ENCODE measurements at places on chromosomes 11 and 22.

DNA sequence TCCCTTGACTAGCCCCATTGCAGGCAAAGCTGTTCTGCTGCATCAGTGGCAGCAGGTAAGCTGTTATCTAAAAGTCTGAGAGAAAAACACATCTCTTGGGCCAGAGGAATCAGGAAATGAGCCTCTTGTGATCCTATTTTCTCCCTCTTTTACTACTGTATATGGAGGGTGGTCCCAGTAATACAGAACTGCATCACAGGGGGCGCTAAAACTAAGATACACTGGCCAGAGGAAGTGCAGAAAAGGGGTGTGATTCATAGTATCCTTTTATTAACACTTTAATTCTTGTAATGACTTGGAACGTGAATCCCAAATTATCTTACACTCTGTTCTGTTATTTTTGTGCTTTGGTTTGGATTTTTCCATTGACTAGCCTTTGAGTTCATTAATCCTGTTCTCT is 8.8 kb upstream of the MED17 start:
- DNase-seq = no peak

DNA sequence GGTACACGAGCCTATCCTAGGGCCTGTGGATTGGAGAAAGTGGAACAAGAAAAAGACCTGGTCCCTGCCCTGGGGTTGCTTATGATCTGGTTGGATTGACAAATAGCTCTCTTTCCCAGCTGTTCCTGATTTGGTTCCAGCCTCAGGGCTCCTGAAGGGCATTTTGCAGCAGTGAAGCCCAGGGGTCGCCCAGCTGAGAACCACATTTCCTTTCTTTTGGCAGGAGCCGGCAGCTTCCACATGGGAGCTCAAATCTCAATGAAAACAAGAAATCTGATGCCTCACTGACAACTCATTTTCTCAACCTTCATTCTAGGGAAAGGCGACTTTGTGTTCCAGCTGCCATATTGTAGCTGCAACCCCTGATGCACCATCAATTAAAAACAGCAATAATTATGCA is 140.6 kb upstream of the CADM1 start:
- DNase-seq = no peak

DNA sequence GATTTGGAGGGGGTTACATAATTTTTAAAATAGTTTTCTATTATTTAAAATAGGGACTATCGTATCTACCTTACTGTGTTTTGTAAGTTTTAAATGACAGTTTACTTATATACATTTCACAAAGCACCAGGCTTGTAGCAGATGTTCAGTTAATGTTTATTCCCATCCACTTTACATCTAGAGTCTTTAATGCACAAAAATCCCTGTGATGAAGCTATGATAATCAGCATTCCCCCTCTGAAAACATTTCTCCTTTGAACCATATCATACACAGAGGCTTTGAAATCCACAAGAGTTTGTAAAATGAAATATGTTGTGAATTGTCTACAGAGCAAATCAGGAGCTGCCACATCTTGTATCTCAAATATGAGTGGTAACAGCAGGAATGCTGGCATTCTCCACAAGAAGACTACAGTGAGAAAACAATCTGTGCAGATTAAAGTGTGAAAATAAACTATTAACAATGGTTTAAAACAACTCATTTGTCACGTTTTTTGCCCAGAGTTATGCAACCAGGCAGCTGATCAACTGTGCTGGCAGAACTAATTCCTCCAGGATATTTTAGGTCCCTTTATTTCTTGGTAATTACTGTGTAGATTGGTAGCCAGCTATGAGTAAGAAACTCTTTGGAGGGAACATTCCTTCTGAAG is 699.1 kb upstream of the ARHGAP42 start:
- no peak for DNase-seq

- no peak for DNase-seq
These were observed 32.2 kb upstream of the SESN3 start for GRCh38 chr11:95262994-95263765.

GRCh38 chr22:32905400-32905799 is 103.9 kb downstream of the TIMP3 start:
- no peak for DNase-seq

GRCh38 chr22:33400061-33400840 is 342.1 kb upstream of the SYN3 start:
- no peak for DNase-seq

DNA sequence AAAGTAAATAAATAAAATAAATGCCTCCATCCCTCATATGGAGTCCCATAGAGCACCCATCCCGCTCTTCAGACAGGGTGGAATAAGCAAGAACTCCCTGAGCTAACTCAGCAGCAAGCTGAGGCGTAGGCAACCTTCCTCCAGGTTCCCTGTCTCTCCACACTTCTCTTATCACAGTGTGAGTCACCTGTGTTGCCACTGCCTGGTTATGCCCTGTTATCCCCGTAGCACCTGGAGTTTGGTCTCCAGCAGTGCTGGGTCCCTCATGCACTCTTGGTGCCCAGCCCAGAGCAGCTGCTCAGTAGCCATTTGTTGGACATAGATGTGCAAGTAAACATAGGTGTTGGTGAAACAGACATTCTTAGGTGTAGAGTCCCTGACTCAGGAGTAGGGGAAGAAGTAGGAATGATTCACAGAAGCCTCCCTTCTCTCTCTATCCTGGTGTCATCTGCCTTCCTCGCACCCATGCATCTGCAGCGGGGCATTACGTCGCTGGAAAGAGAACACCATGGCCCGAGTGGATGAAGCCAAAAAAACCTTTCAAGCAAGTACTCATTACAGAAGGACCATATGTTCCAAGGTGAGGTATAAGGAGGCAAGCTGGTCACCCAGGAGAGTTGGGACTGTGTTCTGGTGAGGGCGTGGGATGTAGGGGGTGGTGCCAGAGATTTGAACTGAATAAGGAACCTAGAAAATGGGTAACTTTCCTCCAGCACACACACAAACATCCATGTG is 56.0 kb downstream of the PISD start:
- DNase-seq = no peak

DNA sequence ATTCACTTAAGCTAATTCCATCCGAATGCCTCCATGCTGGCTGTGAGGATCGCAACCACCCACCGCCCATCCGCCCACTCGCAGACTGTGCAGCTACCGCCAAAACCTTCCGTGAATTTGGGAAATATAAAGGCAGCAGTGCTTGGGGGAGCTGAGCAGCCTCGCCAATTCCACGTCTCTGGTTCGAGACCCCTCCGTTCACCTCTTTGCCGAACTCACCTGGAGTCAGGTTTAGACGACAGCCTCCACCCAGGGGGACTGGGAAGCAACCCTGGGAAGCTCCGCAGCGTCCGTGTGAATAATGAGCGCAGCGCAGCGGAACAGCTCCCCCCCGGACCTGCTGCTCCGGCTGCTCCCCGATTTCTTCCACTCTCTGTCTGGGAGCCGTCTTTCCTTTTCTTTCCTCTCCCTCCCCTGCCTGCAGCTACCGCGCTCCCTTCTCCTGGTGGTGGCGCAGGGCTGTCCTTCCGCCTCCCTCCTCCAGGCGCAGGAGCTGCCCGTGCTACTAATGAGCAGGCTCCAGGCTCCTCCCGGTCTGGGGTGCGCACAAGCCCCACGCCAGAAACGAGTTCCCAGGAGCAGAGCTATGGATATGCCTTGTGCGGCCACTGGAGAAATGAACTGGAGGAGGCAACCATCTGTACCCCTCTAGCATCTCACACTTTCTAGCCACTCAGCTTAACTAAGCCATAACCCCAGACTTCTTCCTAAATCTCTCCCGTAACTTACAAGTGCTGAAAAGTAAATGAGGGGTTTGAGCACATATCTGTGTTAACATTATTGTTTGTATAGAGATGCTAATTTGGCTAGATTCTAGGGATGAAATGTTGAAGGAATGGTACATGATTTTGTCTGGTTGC is 107.3 kb downstream of the XKR3 start:
- DNase-seq = no peak

DNA sequence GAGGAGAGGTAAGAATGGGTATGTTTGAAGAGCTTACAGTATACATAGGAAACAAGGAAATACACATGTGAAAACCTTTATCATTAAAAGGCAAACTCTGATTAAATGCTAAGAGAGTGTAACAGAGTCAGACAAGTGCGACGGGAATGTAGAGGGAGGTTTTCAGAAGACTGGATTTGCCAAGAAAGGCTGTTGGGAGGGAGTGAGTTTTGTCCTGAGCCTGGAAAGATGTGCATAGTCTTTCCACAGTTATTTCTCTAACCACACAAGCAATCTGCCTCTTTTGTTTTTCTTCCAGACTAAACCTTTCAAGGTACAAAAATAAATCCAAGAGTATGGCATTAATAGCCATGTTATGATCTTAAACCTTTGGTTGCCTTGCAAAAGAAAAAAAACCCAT is 170.9 kb downstream of the KIRREL3 start:
- no peak for DNase-seq

DNA sequence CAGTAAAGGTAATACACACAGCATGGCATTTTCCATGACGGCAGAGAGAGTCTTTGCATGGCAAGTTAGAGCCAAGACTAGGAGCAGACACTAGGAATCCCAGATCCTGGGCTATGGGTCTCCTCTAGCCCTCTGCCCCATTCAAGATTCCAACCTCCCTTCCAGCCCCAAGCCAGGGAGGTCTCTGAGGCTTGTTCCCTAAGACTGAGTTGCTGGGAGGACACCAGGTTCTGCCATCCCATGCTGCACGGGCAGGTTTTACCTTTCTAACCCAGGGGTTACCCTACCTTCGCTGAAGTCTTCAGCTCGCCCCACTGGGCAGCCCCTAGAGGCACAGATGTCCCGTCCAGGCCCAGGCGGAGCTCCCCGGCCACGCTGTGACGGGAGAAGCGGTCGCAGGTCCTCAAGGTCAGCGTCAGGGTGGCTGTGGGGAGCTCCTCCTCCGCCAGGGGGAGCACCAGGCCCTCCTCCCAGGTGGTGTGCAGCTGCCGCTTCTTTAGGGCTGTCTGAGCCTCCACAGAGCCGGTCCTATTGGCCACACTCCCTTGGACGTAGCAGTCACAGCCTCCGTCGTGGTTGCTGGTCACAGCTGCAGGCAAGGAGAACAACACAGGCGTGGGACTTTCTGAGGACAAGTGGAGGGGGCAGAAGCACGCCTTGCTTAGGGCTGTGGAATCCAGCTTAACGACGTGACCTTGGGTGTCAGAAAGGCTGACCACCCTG is 33.8 kb downstream of the SYT13 start:
- DNase-seq = peak; percentile 10

DNA sequence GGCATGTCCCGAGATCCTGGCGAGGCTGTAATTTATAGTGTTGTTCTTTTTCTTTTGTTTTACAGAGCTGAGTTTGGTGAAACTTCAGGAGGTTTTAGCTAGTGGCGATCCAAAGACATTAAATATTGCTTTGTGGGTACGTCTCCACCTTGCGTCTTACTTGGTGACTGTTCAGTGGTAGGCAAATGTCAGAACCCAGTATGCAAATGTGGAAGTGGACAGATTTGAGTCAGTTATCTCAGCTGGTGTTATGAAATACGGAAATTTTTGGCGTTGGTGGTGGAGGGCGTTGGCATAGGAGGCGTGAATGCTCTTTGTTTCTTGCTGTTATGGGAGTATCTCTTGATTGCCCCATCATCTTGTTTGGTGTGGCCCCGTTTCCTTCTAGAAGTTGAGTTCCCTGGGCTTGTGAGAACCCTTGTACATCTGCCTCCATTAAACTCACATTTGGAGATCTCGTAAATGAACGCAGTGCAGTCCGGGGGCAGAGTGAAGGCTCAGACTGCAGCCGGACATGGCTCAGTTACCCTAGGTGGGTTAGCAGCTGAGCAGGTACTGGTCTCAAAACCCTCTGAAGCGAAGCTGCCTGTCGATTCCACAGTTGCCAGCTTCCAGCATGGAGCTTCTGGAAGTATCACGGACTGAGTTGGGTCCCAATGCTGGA is 39.9 kb downstream of the PTPRJ start:
- peak; percentile 58 for DNase-seq

DNA sequence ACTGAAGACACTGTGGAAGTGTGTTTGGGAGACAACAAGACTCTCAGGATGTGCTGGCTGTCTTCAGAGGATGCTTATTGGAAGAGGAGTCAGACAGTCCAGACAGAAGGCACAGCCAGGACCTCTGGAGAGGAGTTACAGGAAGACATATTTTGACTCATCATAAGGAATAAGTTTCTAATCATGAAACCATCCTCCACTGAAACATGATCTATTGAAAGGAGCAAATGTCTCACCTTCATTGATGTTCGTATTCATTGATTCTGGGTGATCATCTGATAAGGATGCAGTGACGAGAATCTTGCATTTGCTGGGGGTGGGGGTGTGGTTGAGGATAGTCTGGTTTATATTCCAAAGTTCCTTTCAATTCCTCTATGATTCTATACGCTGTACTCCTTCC is 2.5 kb upstream of the CXCR5 start:
- no peak for DNase-seq

- DNase-seq = peak; percentile 52
These were observed 25.3 kb downstream of the DUSP8 start for GRCh38 chr11:1546536-1547466.

GRCh38 chr11:113022262-113022661 is 61.0 kb downstream of the NCAM1 start:
- no peak for DNase-seq

- no peak for DNase-seq
These were observed 526 bp upstream of the PNPLA5 start for GRCh38 chr22:43892183-43892894.

- DNase-seq = no peak
These were observed 86.1 kb upstream of the PARVA start for GRCh38 chr11:12291313-12291712.

DNA sequence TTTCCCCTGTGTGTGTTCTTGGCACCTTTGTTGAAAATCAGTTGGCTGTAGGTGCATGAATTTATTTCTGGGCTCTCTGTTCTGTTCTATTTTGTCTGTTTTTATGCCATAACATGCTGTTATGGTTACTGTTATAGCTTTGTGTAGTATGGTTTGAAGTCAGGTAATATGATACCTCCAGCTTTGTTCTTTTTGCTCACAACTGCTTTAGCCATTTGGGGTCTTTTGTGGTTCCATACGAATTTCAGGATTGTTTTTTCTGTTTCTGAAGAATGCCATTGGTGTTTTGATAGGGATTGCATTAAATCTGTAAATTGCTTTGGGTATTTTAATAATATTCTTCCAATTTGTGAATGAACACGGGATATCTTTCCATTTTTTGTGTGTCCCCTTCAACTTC is 4.7 kb downstream of the PEX26 start:
- no peak for DNase-seq

GRCh38 chr11:68838572-68838964 is 3.1 kb downstream of the CPT1A start:
- DNase-seq = peak; percentile 48

GRCh38 chr11:47161134-47161854 is 15.4 kb downstream of the ARFGAP2 start:
- peak; percentile 62 for DNase-seq

GRCh38 chr11:11430431-11430830 is 77.4 kb upstream of the CSNK2A3 start:
- no peak for DNase-seq

GRCh38 chr22:35727436-35727835 is 9.8 kb downstream of the APOL5 start:
- DNase-seq = no peak

DNA sequence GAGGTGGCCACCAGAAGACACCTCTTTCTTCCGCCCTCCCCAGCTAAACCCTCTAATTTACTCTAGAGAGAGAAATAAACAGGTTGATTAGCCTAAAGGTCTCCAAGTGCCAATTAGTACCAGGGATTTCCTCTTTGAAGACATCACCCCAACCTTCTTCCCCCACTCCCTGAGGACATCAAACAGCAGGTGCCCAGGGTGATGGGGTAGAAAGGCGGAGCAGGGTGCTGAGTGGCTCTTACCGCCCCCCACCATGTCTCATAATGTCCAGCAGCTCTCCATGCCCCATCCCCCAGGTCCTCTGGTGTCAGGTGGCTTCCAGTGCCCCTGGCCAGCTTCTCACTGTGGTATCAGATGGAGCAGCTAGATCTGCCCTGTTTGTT is 5.3 kb upstream of the GNAZ start:
- DNase-seq = no peak

GRCh38 chr11:9076046-9076445 is 15.4 kb downstream of the SCUBE2 start:
- no peak for DNase-seq

Data from stimulated activated naive CD8-positive, alpha-beta T cell treated with anti-CD3 and anti-CD28 coated beads, Interleukin-15, amount 100 ng/mL, for 72 hours (primary cell).